ENCODE measurements at places on chromosomes 12 and 14. TPM values are rescaled to one million over a fixed set of nuclear protein-coding genes. Genes with fewer than 3 reads are reported as not detected.

DNA sequence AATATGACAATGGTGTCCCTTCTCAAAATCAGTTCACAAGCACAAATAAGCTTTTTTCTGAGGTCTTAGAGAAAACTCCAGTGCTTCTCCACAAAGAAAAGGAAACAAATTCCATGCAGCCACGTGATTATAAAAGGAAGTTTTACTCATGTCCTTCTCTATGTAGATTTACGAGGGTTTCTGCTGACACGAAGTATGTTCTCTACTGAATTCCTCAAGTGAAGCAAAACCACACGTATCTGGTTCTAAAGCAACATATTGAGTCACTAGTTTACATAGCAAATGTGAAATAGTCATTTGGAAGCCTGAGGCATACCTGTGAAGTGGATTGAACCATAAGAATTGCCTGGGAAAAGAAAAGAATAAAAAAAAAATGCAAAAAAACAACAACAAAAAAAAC, 31.9 kb downstream of the BMP4 start:
- peak; percentile 95 for DNase-seq
- no peaks in the 10 kb centered on the region for H3K36me3 ChIP-seq
- peaks cover 13% of the 10 kb centered on the region for H3K4me1 ChIP-seq
- H3K27ac ChIP-seq: no peak overlapping the region
- H3K4me3 ChIP-seq: no peak overlapping the region

The OTX2 gene
- total RNA-seq: not detected

DNA sequence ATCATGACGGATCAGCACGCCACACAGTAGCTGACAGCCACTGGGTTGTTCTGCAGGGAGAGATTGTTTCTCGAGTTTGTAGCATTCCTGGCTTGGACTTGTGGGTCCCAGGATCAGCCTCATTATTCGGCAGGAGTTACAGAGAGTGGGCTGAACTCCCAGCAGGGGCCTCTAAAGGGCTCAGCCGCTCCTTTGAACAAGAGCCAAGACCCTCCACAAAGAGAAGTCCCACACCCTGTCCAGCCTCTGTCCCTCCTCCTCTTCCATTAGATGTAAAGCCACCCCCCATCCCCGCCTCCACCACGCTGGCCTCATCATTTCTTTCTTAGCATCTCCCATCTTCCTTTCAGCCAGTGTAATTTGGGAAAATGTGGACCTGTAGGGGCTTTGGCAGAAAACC, 96.7 kb upstream of the HSPB8 start:
- H3K4me3 ChIP-seq: no peak overlapping the region
- no peaks in the 10 kb centered on the region for H3K36me3 ChIP-seq
- no peaks in the 10 kb centered on the region for H3K27me3 ChIP-seq
- H3K27ac ChIP-seq: no peak overlapping the region

DNA sequence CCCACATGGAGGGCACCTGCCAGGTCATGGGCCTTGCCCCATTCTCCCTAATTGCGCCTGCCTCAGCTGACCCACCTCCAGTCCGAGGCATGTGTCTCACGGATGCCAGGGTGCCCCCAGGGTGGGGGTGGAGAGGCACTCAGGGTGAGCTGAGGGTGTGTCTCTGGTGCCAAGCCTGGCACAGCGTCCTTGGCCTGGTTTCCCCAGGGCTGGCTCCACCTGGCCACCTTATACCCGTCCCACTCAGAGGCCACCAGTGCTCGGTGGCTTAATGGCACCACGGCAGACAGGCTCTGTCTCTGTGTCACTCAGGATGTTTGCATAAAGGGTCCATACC, 33.6 kb upstream of the TDRD9 start:
- no peak overlapping the region for H3K27ac ChIP-seq
- no peak for DNase-seq
- H3K4me3 ChIP-seq: no peak overlapping the region
- peaks cover 2% of the 10 kb centered on the region for H3K27me3 ChIP-seq
- H3K4me1 ChIP-seq: no peaks in the 10 kb centered on the region

DNA sequence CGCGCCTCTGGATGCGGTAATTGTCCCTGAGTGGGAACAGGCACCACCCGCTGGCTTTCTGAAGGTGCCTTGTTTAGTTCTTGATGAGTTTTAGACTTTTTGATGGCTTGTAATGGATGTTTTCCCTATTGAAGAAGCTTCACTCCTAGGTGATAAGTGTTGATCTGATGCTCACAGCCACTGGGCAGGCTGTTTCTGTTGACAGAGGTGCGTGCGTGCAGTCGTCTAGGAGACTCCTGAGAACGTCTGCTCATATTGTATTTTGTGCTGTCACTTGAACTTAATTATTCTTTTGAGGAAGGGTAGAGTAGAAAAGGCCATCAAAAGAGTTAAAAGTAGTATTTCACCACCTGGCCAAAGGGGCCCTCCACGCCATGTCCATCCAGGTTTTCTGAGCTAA, 70.5 kb downstream of the EP400 start:
- peaks cover 68% of the 10 kb centered on the region for H3K36me3 ChIP-seq
- DNase-seq: no peak
- no peak overlapping the region for H3K4me3 ChIP-seq
- H3K27me3 ChIP-seq: no peaks in the 10 kb centered on the region
- no peak overlapping the region for H3K27ac ChIP-seq

- no peak overlapping the region for H3K4me3 ChIP-seq
- no peak overlapping the region for H3K27ac ChIP-seq
- no peaks in the 10 kb centered on the region for H3K36me3 ChIP-seq
- peaks cover 10% of the 10 kb centered on the region for H3K4me1 ChIP-seq
- DNase-seq: no peak
These were observed 48.5 kb downstream of the CYP46A1 start for GRCh38 chr14:99732436-99733210.

GRCh38 chr14:60723907-60724618, at the start of gene SIX4:
Gene SIX4, minus strand, starts transcription at chr14:60724351. Its CDS starts 277 bp downstream, at chr14:60724074.
- peak within 1 kb of the TSS; percentile 71 for H3K4me3 ChIP-seq
- H3K27me3 ChIP-seq: no peaks in the 10 kb centered on the region
- H3K4me1 ChIP-seq: peaks cover 10% of the 10 kb centered on the region
- peak; percentile 92 for DNase-seq

The SOCS2 gene
- 12.0 TPM for total RNA-seq

The PPP2R5C gene
- total RNA-seq: 78.7 TPM

DNA sequence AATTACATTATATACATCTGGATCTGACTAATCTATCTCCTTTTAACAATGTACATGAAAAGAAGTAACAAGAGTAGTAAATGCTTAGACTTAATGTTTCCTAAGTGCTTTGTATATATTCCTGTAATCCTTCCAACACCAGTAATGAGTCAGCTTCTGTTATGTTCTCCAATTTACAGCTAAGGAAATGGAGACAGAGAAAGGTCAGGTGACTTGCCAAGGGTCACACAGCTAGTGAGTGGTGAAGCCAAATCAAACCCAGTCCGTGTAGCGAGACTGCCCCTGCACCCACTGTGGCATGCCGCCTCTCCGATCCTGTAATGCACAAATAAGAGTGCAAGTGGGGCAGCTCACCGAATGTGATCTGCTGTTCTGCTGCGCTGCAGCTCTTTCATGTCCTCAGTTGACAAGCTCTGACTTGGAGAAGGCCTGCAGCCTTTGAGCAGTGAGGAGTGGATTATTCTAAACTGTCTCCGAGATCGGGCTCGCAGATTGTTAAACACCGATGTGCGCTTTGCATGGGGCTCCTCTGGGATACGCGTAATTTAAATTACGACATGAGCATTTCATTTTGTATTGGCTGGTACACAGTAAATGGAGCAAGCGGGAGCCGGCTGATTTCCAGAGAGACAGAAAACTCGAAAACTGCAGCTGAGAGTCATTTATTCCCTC, 65.1 kb upstream of the KTN1 start:
- H3K4me3 ChIP-seq: no peak overlapping the region
- H3K27me3 ChIP-seq: peaks cover 2% of the 10 kb centered on the region
- no peaks in the 10 kb centered on the region for H3K36me3 ChIP-seq
- peak; percentile 87 for DNase-seq
- peaks cover 3% of the 10 kb centered on the region for H3K4me1 ChIP-seq
- H3K27ac ChIP-seq: no peak overlapping the region

GRCh38 chr12:86950043-86950442, 693.9 kb upstream of the MGAT4C start:
- H3K36me3 ChIP-seq: no peaks in the 10 kb centered on the region
- H3K4me3 ChIP-seq: no peak overlapping the region
- no peak for DNase-seq
- no peaks in the 10 kb centered on the region for H3K27me3 ChIP-seq
- no peaks in the 10 kb centered on the region for H3K4me1 ChIP-seq

DNA sequence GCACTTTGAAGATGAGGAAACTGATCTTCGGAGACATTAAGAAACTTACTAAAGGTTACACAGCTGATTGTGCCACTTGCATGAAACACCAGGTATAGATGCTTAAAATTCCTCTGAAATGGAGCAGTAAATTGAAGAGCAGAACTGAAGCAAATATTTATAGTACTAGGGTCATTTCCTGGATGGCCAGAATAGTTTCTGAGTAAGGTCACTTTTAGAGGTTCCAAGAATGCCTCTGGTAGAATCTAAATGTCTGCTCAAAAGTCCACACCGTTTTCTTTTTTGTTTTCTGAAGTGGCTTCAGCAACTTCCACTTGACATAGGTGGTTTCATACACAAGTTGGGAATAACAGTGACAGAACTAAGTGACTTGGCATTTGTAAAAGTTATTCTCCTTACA, 19.4 kb downstream of the TPH2 start:
- H3K27me3 ChIP-seq: no peaks in the 10 kb centered on the region
- no peaks in the 10 kb centered on the region for H3K36me3 ChIP-seq
- H3K27ac ChIP-seq: peak overlapping the region; percentile 94

The PROX2 gene
- not detected for total RNA-seq

The OTUB2 gene
- total RNA-seq: 2.2 TPM

- no peak overlapping the region for H3K27ac ChIP-seq
- no peaks in the 10 kb centered on the region for H3K4me1 ChIP-seq
- no peaks in the 10 kb centered on the region for H3K36me3 ChIP-seq
- DNase-seq: no peak
- H3K4me3 ChIP-seq: no peak overlapping the region
- H3K27me3 ChIP-seq: peaks cover 5% of the 10 kb centered on the region
These were observed 6.6 kb downstream of the KRT6A start for GRCh38 chr12:52486166-52487105.

DNA sequence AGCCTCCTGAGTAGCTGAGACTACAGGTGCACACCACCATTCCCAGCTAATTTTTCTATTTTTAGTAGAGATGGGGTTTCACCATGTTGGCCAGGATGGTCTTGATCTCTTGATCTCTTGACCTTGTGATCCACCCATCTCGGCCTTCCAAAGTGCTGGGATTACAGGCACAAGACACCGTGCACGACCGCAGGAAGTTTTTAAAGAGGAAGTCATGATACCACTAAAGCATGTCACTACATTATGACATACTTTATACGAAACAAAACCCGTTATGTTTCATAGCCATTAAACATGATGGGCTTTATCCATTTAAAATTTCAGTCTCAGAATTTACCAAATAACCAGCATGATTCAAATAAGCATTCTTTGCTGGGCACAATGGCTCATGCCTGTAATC, 83.8 kb upstream of the DUSP6 start:
- no peak for DNase-seq
- peaks cover 6% of the 10 kb centered on the region for H3K4me1 ChIP-seq
- H3K27me3 ChIP-seq: no peaks in the 10 kb centered on the region
- no peak overlapping the region for H3K4me3 ChIP-seq

DNA sequence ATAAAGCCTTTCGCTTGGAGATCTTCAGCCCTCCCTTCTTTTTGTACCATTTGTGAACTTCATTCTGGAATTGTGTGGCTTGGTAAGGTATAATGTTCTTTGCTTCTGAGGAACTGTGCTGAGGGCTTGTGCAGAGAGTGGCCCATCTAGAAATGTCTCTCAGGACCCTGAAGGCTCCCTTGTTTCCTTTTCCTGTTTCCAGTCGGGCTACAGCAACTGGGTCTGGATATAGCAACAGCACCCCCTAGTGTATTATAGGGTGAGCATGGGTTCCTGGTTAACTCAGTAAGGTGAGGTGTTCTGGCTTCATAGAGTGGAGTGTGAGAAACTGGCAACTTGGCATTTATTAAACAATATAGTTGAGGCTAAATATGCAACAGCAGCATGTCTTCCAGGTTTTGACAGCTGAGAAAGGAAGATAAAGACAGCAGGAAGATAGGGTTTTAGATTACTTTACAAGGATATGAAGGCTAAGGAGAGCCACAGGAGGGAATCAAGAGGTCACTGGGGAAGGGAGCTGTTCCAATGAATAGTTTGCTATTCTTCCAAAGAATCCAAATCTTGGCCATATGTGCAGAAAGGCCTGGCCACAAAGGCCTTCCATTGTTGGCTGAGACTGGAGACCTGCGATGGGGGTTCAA, 49.1 kb upstream of the RNU6-8 start:
- no peak overlapping the region for H3K27ac ChIP-seq
- H3K27me3 ChIP-seq: 0 out of 2 replicates have a peak, but pooled peaks cover 3% of the 10 kb centered on the region
- DNase-seq: peak; percentile 75
- no peaks in the 10 kb centered on the region for H3K36me3 ChIP-seq
- H3K4me3 ChIP-seq: no peak overlapping the region

DNA sequence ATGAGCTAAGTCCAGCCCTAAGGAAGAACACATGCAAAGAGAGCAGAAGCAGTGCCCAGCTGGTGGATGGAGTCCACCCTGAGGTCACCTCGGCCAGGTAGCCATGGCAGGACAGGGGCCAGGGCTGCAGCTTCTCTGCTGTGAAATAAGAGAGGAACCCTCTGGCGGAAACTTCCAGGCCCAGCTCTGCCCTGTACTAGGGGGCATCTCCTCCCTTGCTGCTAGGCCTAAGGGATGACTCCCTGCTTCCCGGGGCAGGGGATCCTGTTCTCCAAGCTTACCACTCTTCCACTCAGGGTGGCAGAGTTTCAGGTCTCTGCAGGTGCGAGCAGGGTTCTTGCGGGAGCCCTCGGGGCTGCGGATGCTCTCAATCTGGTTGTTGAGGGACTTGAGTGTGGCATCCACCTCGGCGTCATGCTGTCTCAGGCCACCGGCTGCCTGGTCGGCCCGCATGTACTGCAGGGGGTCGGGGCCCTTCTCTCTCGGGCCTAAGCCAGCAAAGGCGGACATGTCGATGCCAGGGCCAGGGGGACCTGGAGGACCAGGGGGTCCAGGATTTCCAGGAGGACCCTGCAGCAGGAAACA, 11.7 kb downstream of the TMEM106C start:
- H3K27ac ChIP-seq: no peak overlapping the region
- DNase-seq: no peak
- no peak overlapping the region for H3K4me3 ChIP-seq
- peaks cover 30% of the 10 kb centered on the region for H3K27me3 ChIP-seq
- H3K4me1 ChIP-seq: no peaks in the 10 kb centered on the region
- no peaks in the 10 kb centered on the region for H3K36me3 ChIP-seq

The TAS2R31 gene
- 4.3 TPM for total RNA-seq

The GATC gene
- total RNA-seq: 15.6 TPM

DNA sequence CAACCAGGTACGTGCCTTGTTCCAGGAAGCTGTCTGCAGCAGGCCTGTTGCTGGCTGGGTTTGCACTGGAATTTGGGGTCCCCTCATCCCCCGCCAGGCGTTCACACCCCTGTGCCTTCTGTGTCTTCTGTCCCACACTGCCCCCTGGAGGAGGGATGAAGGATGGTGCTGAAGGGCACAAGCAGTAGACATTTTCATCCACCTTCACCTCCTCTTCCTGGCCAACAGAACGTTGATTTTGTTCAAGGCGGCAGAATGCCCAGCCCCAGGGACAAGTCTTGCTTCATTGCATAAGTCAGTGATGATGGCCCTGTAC, 122.1 kb downstream of the CALM1 start:
- peaks cover 14% of the 10 kb centered on the region for H3K27me3 ChIP-seq
- H3K4me1 ChIP-seq: peaks cover 3% of the 10 kb centered on the region
- peak; percentile 11 for DNase-seq

GRCh38 chr12:119730381-119730780, 62.4 kb downstream of the PRKAB1 start:
- DNase-seq: no peak
- no peak overlapping the region for H3K27ac ChIP-seq
- H3K4me3 ChIP-seq: no peak overlapping the region
- H3K27me3 ChIP-seq: no peaks in the 10 kb centered on the region
- H3K36me3 ChIP-seq: peaks cover 12% of the 10 kb centered on the region

- H3K4me1 ChIP-seq: peaks cover 12% of the 10 kb centered on the region
- DNase-seq: no peak
- H3K36me3 ChIP-seq: no peaks in the 10 kb centered on the region
- H3K4me3 ChIP-seq: no peak overlapping the region
- H3K27me3 ChIP-seq: no peaks in the 10 kb centered on the region
These were observed 115.7 kb downstream of the PLXNC1 start for GRCh38 chr12:94263905-94264561.

Data from IMR-90 (cell line).